ENCODE measurements at places on chromosomes 11 and 22.

GRCh38 chr22:26848244-26848920 lies 191.0 kb downstream of the MIAT start:
- no peak for DNase-seq

- DNase-seq: no peak
Observed at GRCh38 chr22:23419171-23419570, 160.9 kb downstream of the IGLL1 start.

GRCh38 chr11:127157225-127157624 lies 156.7 kb upstream of the KIRREL3 start:
- no peak for DNase-seq

DNA sequence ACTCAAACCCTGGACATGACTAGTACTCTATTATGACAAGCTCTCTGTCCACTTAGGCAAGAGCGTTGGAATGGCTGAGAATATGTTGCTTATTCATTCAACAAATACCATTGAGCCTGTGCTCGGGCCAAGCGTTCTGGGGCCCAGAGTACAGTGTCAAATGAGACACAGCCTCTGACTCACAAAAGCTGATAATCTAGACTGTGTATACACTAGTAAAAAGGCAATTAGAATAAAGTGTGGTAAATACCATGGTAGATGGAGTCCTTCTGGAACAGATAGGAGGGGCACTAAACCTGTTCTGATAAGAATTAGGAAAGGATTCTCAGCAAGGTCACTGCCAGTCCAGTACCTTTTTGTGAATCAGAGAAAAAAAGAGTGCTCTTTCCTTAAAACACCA lies 24.7 kb downstream of the KCNE3 start:
- DNase-seq: no peak

DNA sequence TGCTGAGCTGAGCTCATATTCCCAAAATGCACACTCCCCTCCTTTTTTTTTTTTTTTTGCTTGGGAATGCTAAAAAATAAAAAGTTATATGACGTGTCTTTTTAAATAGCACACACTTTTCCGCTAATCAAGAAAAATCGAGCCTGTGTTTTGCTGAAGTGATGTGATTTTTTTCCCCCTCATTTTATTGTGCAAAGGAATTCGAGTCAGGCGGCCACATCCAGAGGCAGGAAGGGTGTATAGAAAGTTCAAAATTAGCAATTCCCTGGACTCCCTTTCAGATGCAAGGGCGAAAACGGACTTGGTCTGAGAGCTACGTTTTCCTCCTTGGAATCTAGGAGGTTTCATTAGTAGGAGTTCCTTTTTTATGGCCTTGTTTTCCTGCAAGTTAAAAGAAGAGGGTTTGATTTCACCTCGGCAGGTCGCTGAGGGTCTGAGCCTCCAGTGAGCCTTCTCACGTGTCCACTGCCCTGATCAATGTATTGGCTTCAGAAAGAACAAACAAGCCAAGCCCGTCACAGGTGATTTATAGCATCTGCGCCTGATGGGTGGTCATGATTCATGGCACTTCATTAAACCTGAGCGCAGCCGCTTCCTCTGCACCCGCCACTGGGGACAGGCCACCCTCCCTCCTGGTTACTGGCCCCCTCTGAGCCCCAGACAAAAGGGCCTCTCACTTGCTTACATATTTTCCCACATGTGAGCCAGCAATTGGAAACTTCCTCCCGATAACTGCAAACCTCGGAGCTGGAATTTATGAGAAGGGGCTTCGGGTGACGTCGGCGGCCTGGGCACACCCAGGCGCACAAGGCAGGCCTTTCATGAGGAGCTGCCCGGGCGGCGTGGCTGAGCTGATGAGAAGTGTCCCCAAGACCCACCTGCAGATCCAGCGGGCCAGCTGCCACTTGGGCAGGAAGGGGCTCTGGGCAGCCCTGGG lies 64.4 kb upstream of the LINC01488 start:
- DNase-seq: no peak

DNA sequence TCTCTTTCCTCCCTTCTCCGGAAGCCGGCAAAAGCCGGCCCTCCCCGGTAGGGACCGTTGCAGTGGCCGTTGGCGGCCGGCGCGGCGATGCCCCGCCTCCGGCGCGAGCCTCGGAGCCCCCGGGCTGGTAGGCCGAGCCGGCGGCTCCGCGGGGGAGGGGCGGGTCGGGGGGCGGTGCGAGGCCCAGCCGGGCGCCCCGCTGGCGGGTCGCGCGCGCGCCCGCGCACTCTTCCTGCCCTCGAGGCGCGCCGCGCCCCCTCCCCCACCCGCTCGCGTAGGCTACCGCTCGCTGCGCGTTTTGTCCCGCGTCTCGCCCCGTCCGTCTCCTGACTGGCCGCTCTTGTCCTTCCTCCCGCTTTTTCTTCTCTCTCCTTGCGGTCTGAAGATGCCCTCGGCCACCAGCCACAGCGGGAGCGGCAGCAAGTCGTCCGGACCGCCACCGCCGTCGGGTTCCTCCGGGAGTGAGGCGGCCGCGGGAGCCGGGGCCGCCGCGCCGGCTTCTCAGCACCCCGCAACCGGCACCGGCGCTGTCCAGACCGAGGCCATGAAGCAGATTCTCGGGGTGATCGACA lies 591 bp downstream of the CAPRIN1 start:
- DNase-seq: peak; percentile 77

- DNase-seq: no peak
Observed at GRCh38 chr22:20952544-20953341, 14.3 kb upstream of the AIFM3 start.

DNA sequence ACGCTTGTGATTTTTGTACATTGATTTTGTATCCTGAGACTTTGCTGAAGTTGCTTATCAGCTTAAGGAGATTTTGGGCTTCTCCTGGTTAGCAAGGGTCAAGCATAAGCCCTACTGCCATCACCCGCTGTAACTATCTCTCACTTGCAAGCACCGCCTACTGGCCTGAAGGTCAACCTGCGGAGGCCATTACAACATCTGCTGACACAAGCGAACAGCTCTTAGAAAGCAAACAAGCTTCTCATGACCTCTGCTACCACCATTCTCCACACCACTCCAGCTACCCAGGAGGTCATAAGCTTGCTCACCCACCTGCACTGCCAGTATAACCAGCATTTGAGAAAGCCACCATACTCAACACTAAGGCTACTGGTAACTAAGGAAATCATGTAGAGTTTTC lies 288.4 kb upstream of the KIRREL3 start:
- no peak for DNase-seq

DNA sequence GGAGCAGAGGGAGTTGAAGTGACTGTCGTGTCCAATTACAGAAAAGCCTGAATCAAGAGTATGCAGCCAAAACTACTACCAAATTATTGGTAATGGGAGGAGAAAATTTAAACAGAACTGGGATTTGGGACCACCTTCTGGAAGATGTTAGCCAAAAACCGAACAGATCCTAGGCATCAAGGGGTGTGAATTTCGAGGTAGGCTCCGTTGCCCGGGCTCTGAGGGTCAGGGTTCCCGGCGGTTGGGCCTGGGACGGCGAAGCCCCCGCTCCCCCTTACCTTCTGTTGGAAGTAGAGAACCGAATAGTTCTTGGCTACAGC lies 313 bp downstream of the PRCP start:
- DNase-seq: no peak

DNA sequence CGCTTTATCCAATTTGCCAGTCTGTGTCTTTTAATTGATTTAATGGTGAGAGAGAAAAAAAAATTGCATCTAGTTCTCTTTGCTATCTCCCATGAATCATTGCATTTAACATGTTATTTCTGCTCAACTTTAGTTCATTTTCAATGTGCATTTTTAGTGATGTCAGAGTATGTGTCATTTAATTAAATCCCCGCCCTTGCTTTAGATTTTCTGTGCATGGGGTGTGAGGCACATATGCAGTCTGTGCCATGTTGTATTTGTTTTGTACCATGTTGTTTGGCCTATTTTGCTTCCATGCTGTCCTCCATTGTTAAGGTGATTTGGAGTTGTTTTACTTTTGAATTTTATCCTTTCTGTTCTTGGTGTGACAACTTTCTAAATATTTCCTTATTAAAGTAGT lies 8.3 kb upstream of the NCR3LG1 start:
- no peak for DNase-seq

GRCh38 chr11:19200410-19201201 lies 1.2 kb downstream of the CSRP3 start:
- DNase-seq: no peak

DNA sequence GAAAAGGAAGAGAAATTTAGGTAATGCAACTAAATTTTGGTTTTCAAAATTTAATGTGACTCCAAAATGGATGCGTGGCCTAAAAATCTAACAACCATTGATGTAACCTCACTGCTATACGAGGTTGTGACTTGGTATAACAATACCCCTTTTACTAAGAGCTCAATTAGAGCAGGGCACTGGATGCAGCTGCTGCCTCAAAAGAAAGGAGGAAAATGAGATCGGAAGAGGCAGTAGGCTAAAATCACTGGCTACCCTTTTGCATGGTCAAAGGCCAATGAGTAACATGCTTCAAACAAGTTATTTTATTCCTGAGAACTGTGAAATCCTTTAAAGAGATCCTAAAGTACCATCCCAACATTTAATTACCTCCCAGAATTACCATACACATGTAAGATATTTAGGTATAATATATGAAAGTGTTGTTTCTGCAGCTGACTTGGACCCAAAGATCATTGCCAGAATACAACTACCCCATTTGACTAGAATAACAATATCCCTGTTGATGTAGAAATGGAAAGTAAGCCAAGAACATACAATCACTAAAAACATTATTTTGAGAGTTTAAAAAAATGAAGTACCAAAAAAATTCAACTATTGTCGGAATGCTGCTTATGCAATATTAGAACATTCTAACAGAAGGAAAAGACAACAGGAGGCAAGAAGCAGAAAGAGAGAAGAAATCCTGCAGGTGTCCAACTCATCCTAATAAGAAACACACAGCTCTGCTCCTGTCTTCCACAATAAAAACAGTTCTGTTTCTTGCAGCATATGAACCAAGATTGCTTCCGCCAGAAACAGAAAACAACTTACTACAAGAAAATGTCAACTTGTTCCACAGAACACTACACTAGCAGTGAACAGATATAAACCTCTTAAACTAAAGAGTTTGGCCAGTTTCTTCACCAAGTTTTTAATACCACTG lies 15.0 kb downstream of the SIK3 start:
- no peak for DNase-seq

GRCh38 chr22:41128606-41129005 lies 36.2 kb downstream of the EP300 start:
- DNase-seq: no peak

- no peak for DNase-seq
Observed at GRCh38 chr11:65429724-65430405, 7.3 kb downstream of the NEAT1 start.

DNA sequence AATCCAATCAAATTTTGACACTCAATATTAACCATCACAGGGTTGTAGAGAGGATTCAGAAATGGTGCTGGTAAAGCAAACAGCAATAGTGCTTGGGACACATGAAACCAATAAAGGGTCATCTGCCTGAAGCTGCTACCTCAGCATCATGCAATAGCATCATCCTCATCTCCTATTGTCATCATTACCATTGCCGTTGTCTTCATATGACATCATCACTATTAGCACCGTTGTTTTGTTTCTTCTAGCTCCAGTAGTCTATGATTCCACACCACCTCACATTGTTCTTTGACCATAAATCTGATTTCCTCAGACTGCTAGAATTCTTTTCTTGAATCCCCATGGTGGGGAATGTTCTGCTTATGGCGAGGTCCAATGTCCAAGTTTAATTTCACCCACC lies 52.8 kb upstream of the GRK3 start:
- no peak for DNase-seq

DNA sequence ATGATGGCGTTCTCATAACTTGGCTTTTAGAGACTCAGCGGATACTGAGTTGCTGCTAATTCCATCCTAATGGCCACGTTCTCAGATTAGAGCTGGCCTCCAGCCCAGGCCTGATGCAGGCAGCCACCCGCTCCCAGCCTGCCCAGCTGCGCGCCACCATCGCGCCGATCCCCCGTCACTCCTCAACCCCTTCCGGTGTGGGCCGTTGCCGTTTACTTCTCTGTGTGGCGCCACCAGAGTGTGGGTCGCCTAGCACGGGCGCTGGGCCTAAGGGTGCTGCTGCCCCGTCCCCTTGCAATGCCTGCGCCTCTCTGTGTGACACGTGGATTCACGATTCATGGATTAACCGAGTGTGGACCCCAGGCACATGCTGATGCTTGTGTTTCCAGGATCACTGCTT lies 1116.0 kb downstream of the BRD1 start:
- DNase-seq: no peak

- no peak for DNase-seq
Observed at GRCh38 chr11:31798554-31799434, 12.3 kb downstream of the PAX6 start.

DNA sequence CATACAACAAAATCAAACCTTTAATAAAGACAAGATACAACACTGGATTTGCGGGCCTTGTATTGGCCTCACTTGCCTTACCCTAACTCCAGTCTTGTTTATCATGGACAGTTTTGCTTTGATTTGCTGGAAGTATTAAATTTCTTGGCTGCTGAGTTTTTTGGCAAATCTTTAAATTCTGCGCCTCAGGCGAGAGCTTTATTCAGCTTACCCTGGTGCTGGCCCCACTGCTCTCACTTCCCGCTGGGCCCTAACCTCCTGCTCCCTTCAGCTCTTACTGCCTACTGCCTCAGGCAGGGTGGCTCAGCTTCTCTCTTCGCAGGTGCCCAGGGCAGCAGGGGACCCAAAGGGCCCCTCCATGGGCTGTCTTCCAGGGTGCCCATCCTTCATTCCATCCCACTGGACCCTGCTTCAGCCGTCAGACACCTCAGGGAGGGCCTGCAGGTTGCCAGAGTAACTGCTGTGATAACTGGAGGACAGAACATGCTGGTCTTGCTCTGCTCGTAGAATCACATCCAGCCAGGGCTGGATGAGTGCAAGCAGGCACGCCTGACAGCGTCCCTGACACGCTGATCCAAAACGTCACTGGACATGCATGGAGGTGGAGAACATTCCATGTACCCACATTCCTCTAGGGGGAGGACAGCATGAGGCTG lies 45.7 kb upstream of the TUB start:
- DNase-seq: no peak

DNA sequence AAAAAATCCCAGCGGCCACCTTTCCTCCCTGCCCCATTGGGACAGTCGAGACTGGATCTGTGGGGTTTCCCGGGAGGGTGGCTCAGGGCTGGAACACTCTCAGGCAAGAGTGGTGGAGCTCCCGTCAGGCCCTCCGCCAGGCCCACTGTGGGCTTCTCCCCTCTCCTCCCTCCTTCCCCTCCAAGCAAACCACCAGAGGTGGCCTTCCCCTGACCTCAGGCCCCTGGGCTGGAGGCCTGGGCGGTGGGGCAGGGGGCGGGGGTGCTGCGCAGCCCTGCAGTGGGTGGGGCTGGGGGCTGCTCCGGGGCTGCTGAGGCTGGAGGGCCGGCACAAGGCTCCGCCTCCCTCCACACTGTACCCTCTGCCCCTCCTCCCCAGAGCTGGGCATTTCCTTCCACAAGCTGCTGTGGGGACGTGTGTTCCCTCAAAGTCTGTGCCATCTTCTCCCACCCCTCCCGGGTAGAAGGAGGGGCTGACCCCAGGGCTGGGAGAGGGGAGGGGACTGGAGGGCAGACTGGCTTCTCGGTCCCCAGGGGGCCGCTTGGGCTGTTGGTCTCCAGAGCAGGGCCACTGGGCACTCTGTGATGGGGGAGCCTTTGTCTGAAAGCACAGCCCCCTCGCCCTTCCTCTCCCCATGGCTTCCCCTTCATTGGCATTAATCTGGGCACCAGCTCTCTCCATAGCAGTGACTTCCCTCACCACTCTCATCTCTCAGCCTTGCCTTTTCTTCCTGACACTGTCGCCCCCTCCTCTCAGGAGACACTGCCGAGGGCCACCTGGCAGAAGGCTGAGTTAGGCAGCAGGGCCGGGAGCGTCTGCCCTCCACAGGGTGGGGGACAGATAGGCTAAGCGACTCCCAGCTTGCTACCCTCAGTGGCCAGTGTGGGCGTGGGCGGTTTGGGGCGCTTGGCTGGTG lies 7.1 kb downstream of the RCOR2 start:
- DNase-seq: no peak

Measured in stimulated activated CD8-positive, alpha-beta memory T cell treated with anti-CD3 and anti-CD28 coated beads, Interleukin-7, amount 100 ng/mL, for 1 hour (primary cell).